Stimulated activated CD4-positive, alpha-beta T cell treated with anti-CD3 and anti-CD28 coated beads, TNF-alpha, amount 100 ng/mL, for 24 hours (primary cell): ENCODE measurements at places on chromosomes 3 and 15.

- no peak for DNase-seq
These were observed 3.5 kb downstream of the PLXND1 start for GRCh38 chr3:129602730-129603560.

- no peak for DNase-seq
These were observed 66.6 kb upstream of the TBC1D5 start for GRCh38 chr3:17808994-17809393.

DNA sequence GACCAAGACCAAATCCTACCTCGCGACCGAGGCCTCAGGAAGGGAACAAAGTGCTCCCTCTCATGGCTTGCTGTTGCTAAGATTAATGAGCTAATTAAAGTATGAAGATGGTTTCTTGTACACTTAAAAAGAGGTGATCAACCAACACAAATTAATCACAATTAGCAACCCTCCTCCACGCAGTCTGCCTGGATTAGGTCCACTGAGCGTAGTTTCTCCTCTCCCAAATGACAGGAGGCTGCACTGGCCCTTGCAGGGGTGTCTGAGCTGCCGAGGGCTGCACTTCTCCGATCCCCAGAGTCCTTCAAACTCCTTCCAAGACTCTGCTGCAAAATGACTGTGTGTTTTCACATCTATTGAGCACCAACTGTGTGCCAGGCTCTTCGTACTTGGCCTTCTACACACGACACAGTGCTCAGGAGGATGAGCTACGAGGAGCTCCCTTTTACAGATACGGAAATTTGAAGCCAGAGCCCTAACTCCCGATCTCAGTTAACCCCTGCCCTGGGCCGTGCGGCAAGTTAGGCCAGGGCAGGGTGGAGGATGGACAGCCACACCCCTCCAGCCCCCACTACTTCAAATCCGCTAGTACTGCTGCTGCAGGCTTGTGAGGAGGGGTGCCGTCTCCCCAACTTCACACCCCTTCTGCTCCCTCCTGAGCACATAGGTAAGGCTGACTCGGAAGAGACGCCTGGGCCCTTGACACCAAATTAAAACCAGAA lies 101.0 kb upstream of the LINGO1 start:
- no peak for DNase-seq

GRCh38 chr3:112384769-112385168 lies 51.8 kb downstream of the CD200 start:
- no peak for DNase-seq
